ENCODE measurements at places on chromosomes 2 and 18. TPM values are rescaled to one million over a fixed set of nuclear protein-coding genes. Genes with fewer than 3 reads are reported as not detected.

KCNS3 gene
- 4.4 TPM for polyA plus RNA-seq

- H3K27me3 ChIP-seq = no peaks in the 10 kb centered on the region
- no peak for DNase-seq
- H3K4me3 ChIP-seq = no peak overlapping the region
- peaks cover 2% of the 10 kb centered on the region for H3K4me1 ChIP-seq
- no peak overlapping the region for H3K27ac ChIP-seq
- no peaks in the 10 kb centered on the region for H3K36me3 ChIP-seq
These were observed 25.9 kb downstream of the SPP2 start for GRCh38 chr2:234076451-234076850.

DNA sequence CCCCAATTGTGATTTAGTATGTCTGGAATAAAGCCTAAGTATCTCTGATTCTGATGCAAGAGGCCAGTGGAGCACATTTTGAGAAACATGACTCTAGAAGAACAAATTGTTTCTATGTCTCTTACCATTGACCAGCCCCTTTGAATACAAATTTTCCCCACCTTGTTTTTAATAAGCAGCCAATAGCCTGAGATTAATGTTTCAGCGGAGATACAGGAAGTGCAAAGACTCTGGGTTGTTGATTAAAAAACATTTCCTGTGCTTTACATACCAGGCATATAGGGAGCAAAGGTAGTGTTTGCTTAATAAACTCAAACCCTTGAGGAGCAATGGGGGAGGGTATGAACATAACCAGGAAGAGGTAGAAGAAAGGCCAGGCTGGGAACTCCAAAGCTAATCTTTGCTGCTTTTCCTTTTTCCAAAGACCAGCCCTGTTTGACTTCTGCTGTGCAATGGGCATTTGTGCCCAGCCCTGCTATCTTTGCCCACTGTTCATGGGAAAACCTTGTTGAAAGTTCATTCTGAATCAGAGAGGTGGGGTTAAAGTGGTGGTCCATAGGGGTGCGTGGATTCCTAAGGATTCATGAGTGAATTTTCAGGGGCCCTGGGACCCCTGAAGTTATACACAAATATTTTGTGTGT, 29.3 kb downstream of the UPP2 start:
- peaks cover 22% of the 10 kb centered on the region for H3K4me1 ChIP-seq
- no peak for DNase-seq
- no peaks in the 10 kb centered on the region for H3K27me3 ChIP-seq
- no peak overlapping the region for H3K4me3 ChIP-seq
- H3K36me3 ChIP-seq = no peaks in the 10 kb centered on the region

DNA sequence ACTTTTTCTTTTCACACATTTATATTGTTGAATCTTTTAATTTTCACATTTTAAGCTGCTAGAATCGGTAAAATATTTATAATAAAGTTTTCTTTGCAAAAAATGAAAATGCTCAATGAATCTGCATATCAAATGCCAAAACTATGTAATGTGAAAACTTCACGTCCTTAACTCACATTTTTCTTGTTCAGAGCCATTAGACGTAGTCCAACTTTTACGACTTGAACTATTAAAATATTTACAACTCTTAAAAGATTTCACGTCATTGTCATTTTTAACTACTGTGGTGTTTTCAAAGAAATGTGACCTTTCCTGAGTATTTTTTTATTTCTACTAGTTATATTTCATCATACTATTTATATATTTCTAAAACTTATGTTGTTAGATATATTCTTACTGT, 54.9 kb downstream of the MRPS9 start:
- H3K36me3 ChIP-seq = no peaks in the 10 kb centered on the region
- DNase-seq = no peak
- H3K27ac ChIP-seq = no peak overlapping the region
- no peaks in the 10 kb centered on the region for H3K27me3 ChIP-seq
- no peaks in the 10 kb centered on the region for H3K4me1 ChIP-seq

- DNase-seq = no peak
- no peak overlapping the region for H3K27ac ChIP-seq
- peaks cover 33% of the 10 kb centered on the region for H3K4me1 ChIP-seq
- H3K27me3 ChIP-seq = no peaks in the 10 kb centered on the region
- no peak overlapping the region for H3K4me3 ChIP-seq
- no peaks in the 10 kb centered on the region for H3K36me3 ChIP-seq
These were observed 48.1 kb downstream of the COBLL1 start for GRCh38 chr2:164793529-164793928.

- no peak for DNase-seq
- no peak overlapping the region for H3K27ac ChIP-seq
- H3K4me1 ChIP-seq = no peaks in the 10 kb centered on the region
- no peaks in the 10 kb centered on the region for H3K36me3 ChIP-seq
- no peak overlapping the region for H3K4me3 ChIP-seq
These were observed 107.3 kb downstream of the MTCL1 start for GRCh38 chr18:8812631-8813030.

CPSF3 gene
- polyA plus RNA-seq = 5.7 TPM

COL6A3 gene
- 5.0 TPM for polyA plus RNA-seq

GRCh38 chr2:100397118-100397860, 20.2 kb downstream of the CHST10 start:
- no peaks in the 10 kb centered on the region for H3K36me3 ChIP-seq
- H3K27ac ChIP-seq = no peak overlapping the region
- H3K4me1 ChIP-seq = no peaks in the 10 kb centered on the region
- DNase-seq = no peak

DNA sequence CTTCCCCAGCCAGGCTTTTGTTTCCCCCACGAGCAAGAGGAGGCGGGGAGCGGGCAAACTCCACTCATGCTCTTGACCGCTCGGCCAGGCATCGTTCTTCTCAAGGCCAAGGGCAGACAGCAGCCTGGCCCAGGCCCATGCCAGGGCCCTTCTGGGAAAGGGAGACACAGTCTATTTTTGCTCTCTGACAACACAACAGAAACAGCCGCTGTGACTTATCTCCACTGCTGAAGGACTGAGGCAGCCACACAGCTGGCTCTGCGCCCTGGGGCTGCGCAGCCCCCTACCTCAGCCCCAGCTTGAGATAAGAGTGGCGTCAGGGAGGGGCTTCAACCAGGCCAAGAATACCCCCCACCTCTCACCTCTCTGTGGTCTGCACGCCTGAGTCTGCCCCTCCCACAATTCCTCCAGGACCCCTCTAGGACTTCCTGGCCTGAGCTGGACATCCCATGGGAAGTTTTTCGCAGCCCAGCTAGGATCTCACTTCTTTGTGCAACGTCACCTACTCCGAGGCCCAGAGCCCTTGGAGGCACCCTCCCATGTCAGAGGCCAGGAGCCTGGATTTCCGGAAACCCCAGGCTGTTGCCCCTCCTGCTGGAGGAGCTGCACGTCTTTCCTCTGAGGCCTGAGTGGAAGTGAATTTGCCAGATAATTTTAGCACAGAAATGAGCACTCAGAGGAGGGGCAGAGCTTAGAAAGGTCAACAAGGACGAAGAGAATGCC, 118.9 kb upstream of the OTOS start:
- no peaks in the 10 kb centered on the region for H3K27me3 ChIP-seq
- H3K4me1 ChIP-seq = peaks cover 22% of the 10 kb centered on the region
- H3K4me3 ChIP-seq = no peak overlapping the region
- DNase-seq = peak; percentile 73
- H3K36me3 ChIP-seq = no peaks in the 10 kb centered on the region
- peak overlapping the region; percentile 48 for H3K27ac ChIP-seq

ANKRD30BL gene
- polyA plus RNA-seq = 0.11 TPM

- no peaks in the 10 kb centered on the region for H3K36me3 ChIP-seq
- no peak overlapping the region for H3K27ac ChIP-seq
- H3K4me1 ChIP-seq = peaks cover 6% of the 10 kb centered on the region
These were observed 186.0 kb downstream of the CAMKMT start for GRCh38 chr2:44547718-44548117.

DNA sequence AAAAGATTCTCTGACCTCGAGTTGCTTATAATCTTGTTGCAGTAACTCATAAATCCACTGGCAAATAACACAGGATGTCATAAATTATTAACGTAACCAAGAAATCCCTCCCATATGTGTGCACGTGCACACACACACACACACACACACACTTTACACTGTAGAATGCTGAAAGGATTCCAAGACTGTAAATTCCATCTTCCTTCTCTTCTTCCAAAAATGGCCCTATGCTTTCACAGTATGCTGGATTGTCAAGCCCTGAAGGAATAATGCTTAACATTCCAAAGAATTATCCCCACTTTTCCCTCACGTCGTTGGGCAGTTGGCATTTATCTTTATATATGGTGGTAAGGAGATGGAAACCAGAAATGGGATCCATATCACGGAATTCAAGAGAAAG, 117.5 kb upstream of the CRIM1 start:
- DNase-seq = no peak
- no peak overlapping the region for H3K4me3 ChIP-seq
- no peak overlapping the region for H3K27ac ChIP-seq

FAHD2B gene
- polyA plus RNA-seq = 10.5 TPM

GRCh38 chr18:32851936-32852335, 79.1 kb upstream of the KLHL14 start:
- no peaks in the 10 kb centered on the region for H3K4me1 ChIP-seq
- DNase-seq = no peak
- H3K27me3 ChIP-seq = no peaks in the 10 kb centered on the region
- no peak overlapping the region for H3K27ac ChIP-seq
- H3K36me3 ChIP-seq = no peaks in the 10 kb centered on the region

- no peaks in the 10 kb centered on the region for H3K27me3 ChIP-seq
- DNase-seq = no peak
- H3K4me1 ChIP-seq = peaks cover 16% of the 10 kb centered on the region
- no peaks in the 10 kb centered on the region for H3K36me3 ChIP-seq
- no peak overlapping the region for H3K27ac ChIP-seq
These were observed 94.5 kb upstream of the UPP2 start for GRCh38 chr2:158006961-158007719.
